ENCODE measurements at places on chromosomes 13 and 19. TPM values are rescaled to one million over a fixed set of nuclear protein-coding genes. Genes with fewer than 3 reads are reported as not detected.

Gene RNF17
- not detected for total RNA-seq

Gene TMIGD2
- total RNA-seq = not detected

Gene CGB5
- total RNA-seq = not detected

Gene KLF2
- 48.9 TPM for total RNA-seq

Gene ACP7
- 0.46 TPM for total RNA-seq

Gene DIS3
- total RNA-seq = 39.1 TPM

Gene COPE
- 213 TPM for total RNA-seq

Gene C1QTNF9B
- total RNA-seq = not detected

Gene FAM98C
- total RNA-seq = 10.6 TPM

Gene ZNF223
- total RNA-seq = 10.9 TPM

Gene C13orf46
- 1.5 TPM for total RNA-seq

Gene ZNF558
- not detected for total RNA-seq

Gene ZNF610
- total RNA-seq = 7.5 TPM

GRCh38 chr13:31007417-31007816, 75.0 kb downstream of the TEX26 start:
- DNase-seq = no peak

- DNase-seq = no peak
These were observed 319.5 kb downstream of the SHISA2 start for GRCh38 chr13:25732111-25732865.

DNA sequence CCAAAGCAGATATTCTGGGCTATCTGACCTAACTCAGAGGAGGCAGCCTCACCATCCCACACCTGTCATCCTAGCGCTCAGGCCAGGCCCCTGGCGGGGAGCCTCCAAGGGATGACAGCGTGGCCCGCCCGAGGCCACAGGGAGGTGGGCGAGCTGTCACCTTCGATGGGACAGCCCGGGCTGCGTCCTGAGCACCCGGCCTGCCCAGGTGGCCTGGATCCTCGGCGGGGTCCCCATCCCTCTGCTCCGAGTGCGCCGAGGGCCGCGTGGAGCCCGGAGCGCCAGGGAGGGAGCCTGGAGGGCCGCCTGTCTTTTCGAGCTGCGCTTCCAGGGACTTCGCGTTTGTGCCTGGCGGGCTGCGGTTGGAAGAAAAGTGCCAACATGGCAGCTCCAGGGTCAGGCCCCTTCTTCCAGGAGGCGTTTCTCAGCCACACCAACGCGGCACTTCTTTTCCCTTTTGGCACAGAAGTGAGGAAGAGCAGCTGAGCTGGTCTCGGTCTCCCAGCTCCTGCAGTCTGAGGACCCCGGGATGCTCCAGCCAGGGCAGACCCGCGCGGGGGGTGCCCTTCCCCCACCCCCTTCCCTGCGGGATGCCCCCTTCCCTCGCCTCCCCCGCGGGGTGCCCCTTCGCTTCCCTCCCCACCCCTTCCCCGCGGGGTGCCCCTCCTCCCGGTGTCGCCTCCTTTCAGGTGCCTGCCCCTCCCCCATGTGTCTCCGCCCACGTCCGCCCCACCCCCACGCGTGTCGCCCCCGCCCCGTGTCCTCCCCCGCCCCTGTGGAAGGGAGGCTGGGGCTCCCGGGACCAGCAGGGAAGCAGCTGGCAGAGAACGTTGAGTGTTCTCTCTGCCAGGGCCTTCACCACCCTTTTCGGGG, 42.3 kb downstream of the GJA3 start:
- DNase-seq = peak; percentile 34

DNA sequence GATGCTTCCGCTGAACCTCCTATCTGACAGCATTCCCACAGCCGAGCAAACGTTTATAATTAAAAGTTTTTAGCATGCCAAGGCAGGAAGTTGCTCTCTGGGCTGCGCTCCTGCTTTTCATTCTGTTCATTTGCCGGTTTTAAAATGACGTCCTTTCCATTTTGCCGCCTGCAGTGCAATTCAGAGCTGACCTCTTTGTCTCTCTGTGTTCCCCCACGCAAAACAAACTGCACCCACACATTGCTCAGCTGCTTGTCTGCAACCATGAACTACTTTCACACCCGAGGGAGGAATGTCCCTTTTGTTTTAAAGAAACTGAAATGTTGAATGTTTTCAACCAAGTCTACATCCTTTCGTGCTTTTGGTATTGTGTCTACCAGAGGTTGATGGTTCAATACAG, 416.5 kb downstream of the EFNB2 start:
- DNase-seq = no peak

DNA sequence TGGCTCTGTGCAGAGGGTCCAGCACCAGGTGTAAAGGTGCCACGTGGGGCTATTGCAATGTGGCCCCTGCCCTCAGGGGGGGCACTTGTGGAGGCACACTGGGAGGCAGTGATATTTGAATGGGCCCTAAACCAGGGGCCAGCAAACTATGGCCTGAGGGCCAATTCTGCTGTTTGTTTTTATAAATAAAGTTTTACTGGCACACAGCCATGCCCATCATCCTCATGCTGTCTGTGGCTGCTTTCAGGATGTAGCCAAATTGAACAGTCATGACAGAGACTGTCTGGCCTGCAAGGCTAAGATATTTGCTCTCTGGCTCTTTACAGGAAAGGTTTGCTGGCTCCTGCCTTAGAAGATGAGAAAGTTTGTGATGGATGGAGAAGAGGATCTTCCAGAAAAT, 33.9 kb upstream of the RANBP3 start:
- no peak for DNase-seq

DNA sequence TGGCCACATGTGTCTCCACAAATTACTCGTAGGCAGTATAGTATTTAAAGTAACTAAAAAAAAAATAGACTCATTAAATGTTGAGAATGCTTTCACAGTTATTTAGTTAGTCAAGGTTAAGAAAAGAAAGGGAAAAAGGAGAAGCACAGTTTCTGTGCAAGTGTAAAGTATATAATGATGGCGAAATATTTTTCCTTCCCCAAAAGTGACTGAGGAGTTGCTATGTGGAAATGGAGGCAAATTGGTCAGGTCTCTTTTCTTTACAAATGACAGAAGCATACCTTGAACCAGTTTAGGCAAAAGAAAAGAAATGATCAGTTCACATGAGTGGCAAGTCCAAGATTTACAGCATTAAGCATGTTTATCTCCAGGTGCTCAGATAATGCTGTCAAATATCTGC, 18.0 kb downstream of the CSNK1A1L start:
- DNase-seq = no peak

- DNase-seq = peak; percentile 89
These were observed 2.1 kb upstream of the CIRBP start for GRCh38 chr19:1266916-1267476.

- DNase-seq = no peak
These were observed 613.9 kb downstream of the TBC1D4 start for GRCh38 chr13:74868049-74868448.

- DNase-seq = no peak
These were observed 3.3 kb upstream of the NAPA start for GRCh38 chr19:47518139-47518538.

DNA sequence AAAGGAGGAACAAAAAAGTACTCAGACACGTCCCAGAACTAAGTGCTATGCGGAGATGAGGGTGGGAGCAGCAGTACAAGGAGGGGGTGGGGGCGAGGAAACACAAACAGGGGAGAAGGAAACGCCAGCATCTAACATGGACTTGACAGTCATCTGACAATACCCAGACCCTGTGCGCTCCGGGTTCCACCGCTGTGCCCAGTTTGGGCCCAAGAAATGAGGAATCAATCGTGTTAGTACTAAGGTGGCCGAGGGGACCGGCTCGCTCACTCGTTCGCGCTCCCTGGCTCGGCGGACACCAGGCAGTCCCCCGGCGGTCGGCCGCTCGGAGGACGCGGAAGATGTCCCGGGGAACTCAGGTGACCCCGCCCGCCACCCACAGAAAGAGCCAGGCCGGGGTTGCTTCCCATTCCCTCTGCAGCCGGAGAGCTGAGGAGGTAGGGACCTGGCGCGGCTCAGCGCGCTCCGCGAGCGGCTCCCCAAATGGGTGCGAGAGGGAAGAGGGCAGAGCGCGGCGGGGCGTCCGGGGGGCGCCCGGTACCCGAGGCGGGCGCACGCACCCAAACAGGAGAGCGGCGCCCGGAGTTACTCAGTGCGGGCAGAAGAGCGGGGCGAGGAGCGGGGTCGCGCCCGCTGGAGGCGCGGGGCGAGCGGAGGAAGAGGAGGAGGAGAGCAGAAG, 616 bp downstream of the TSHZ3 start:
- no peak for DNase-seq

DNA sequence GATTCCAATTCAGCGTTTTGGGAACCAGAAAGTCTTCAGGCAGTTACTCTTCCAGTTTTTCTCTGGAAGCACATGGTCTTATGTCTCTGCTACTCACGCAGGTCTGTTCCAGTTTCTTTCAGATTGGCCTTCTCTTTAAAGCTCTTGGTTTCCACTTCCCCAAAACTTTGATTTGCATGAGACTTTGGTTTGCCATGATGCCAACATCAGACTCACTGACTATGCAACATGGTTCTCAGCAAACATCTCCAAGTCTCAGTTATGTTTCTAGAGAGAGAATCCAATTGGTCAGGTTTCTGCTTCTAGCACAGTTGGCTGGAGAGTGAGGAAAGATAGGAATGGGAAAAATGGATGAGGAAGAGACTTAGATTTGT, 3.1 kb downstream of the AKAP11 start:
- no peak for DNase-seq

- no peak for DNase-seq
These were observed 23.6 kb upstream of the LRCH1 start for GRCh38 chr13:46529216-46529919.

- DNase-seq = no peak
These were observed 2.4 kb upstream of the CTXN1 start for GRCh38 chr19:7928334-7928706.

DNA sequence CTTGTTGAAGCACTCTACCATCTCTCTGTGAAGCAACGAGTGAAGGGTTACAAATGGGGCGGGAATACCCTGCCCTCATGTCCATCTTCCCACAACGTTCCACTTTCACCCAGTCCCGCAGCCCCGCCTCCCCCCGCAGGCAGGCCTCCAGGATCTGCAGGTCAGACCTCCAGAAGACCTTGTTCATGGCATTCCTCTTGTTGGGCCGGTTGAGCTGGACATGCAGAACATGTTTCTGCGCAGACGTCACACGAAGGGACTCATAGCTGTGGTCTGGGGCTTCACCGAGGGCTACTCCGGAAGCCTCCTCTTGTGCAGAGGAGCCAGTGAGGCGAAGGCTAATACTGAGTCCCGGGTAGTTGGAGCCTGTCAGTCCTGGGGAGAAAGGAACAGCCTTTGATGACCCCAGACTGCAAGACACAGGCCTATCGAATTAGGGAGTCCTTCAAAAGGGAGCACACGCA, 420 bp downstream of the ECH1 start:
- DNase-seq = peak; percentile 24

GRCh38 chr13:98350746-98351330, 173.8 kb upstream of the RNF113B start:
- DNase-seq = no peak

GRCh38 chr13:34006011-34006410, 188.1 kb downstream of the RFC3 start:
- DNase-seq = no peak

DNA sequence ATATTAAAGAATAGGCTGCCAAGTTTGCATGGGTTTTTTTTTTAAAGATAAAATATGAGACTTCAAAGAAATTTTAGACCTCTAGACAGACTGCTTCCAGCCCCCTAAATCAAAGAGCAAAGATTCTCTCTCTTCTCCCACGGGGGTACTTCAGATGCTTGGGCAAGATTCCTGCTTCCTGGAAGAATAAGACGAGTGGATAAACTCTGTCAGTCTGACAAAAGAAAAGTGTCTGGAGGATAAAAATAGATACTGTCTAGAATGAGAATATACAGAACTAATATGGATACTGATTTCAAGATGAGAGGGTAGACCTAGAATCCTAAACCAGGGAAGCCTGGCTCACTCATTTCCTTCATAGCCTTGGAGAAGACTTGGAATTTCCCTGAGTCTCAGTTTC, 435.1 kb downstream of the FOXO1 start:
- no peak for DNase-seq

- peak; percentile 32 for DNase-seq
These were observed 136.9 kb downstream of the USP12 start for GRCh38 chr13:27034678-27035111.

GRCh38 chr13:79937771-79938216, 403.1 kb downstream of the SPRY2 start:
- no peak for DNase-seq

DNA sequence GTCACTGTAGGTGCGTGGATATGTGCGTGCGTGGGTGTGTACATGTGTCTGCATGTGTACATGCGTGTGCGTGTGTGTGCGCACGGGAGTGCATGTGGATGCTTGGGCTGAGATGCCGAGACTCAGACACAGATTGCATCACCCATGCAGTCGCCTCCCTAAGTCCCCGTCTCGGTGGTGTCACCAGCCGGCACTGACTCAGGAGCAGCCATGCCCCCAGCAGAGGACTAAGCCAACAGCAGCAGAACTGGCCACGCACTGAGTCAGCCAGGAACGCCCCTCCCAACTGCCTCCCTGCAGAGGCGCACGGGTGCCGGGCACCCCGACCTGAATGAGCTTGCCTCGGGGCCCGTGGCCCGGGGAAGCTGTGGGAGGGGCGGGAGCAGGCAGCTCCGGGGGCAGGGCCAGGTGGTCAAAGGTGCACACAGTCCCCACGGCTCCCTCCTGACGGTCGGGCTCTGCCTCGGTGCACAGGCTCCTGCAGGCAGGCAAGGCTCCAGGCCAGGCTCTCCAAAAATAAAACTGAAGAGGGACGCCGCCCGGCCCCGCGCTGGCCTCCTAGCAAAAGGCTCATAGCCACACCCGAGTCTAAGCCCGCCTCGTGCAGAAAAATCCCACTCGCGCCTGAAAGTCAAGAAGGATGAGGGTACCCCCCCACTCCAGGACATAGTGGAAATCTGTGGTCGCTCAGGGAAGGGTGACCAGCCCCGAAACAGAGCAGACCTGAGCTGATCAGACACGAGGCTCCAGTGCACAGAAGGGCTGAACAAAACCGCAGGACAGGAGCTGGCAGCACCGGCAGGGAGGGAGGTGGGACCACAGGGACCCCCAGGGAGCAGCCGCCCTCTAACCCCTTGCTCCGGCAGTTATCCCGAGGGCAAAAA, 49.2 kb downstream of the GADD45B start:
- no peak for DNase-seq

GRCh38 chr13:72963762-72964161, 95.0 kb upstream of the KLF5 start:
- DNase-seq = no peak

GRCh38 chr13:20489185-20489820, 36.4 kb downstream of the CRYL1 start:
- DNase-seq = no peak

- DNase-seq = no peak
These were observed 332.2 kb downstream of the OXGR1 start for GRCh38 chr13:96662036-96662435.

- DNase-seq = no peak
These were observed 264.0 kb downstream of the TBC1D4 start for GRCh38 chr13:75217949-75218348.

GRCh38 chr19:40367577-40368434, 19.3 kb downstream of the PLD3 start:
- no peak for DNase-seq
